Stimulated activated CD4-positive, alpha-beta T cell treated with anti-CD3 and anti-CD28 coated beads, TNF-alpha, amount 100 ng/mL, for 1 hour (primary cell): ENCODE measurements at places on chromosomes 4 and X.

DNA sequence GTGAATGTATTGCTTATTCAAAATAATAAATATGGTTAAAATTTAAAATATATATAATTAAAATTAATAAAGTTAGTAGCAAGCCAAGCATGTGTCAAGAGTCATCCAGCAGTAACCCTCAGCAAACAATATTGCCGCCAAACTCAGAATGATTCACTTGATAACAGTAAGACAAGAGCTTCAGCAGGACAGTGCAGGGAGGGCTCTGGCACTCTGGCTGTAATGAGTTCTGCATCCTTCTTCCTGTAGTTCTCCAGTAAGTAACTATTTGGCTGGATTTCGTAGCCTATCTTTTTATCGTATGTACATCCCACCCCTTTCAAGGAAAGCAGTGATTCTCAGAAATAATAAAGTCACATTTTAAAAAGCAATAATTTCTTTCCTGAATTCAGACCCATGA is 17.6 kb downstream of the OTUD6A start:
- DNase-seq, result no peak

- DNase-seq, result no peak
Measured at GRCh38 chr4:34323549-34324320, 1920.6 kb downstream of the ARAP2 start.

- DNase-seq, result no peak
Measured at GRCh38 chrX:138754861-138755260, 43.3 kb upstream of the FGF13 start.

GRCh38 chr4:175824076-175824475 is 12.0 kb upstream of the GPM6A start:
- no peak for DNase-seq

DNA sequence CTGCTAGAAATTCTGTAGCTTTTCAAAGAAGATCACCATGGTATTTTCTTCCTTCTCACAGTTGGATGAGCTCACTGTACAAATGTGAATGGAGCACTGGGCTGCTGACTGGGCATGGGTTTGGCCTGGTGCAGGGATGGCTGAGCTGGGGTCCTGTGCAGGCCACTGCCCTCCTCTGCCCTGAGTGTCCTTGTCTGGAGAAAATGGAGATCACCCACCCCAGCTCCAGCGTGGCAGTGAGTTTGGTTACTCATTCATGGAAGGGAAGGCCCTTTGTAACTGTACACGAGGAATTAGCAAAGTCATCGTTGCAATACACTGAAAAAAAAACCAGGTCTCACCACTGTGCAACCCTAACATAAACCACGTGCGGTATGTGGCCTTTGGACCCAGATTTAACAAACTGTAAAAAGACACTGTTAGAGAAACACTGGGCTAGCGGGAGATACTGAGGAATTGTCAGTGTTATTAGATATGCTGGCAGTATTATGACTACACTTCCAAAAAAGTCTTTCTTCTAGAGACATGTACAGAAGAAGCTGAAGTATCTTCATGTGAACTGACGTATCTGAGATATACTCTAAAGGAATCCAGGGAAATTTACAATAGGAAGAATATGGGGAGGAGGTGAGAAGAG is 16.1 kb upstream of the TBC1D14 start:
- no peak for DNase-seq

DNA sequence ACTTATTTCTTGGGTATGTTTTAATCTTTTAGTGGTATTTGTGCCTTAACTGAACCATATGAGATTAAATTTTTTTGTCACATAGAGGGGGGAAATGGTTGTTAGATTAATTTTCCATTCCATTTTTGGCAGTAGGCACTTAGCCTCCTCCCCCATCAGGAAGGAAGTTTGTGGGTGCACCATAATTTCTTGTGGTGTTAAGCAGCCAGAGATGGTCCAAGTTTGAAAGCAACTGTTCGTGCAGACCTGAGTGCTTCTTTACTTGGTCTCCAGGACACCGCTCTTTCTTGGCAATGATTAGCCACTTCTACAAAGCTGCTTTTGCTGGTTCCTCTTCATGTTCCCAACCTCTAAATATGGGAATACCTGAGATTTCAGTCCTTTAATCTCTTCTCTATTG is 92.7 kb upstream of the RPL34 start:
- no peak for DNase-seq

DNA sequence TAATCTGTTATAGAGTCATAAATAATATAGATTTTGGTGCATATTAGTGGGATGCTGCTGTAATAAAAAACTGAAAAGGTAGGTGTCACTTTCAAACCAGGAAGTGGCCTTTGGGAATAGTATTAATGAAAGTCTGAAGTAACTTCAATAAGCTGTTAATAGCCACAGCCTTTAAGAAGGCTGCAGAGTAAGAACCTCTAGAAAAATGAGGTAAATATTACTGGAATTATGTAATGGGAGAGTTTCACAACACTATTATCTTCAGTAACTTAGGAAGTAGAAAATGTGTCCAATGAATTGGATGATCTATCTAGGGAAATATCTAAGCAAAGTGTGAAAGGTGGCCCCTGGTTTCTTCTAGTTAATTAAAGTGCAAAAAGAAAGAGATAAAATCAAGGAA is 104.7 kb downstream of the NCAPG start:
- no peak for DNase-seq

DNA sequence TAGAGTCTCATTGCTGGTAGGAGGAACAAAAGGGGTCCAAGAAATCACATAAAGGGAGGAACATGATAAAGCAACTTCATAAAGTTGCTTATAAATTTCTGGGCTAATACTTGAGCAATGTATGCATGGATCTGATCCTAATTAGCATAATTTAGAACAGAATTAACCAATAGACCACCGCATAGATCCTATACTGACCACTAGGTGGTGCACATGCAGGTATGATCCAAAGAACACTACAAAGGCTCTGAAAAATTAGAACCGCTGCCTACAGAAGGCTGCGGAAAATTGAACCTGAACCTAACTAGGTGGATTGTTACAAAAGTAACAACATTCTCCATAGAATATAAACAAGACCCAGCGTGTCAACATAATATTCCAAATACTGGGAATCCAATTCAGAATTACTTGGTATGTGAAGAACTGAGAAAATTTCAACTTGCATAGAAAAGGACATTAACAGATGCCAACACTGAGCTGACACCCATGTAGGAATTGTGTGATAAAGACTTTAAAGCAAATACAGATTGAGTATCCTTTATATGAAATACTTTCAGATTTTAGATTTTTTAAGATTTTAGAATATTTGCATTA is 23.3 kb downstream of the BRCC3 start:
- no peak for DNase-seq
